ENCODE measurements at places on chromosomes 11 and 22.

- DNase-seq = no peak
These were observed 499.1 kb downstream of the INSC start for GRCh38 chr11:15613789-15614188.

DNA sequence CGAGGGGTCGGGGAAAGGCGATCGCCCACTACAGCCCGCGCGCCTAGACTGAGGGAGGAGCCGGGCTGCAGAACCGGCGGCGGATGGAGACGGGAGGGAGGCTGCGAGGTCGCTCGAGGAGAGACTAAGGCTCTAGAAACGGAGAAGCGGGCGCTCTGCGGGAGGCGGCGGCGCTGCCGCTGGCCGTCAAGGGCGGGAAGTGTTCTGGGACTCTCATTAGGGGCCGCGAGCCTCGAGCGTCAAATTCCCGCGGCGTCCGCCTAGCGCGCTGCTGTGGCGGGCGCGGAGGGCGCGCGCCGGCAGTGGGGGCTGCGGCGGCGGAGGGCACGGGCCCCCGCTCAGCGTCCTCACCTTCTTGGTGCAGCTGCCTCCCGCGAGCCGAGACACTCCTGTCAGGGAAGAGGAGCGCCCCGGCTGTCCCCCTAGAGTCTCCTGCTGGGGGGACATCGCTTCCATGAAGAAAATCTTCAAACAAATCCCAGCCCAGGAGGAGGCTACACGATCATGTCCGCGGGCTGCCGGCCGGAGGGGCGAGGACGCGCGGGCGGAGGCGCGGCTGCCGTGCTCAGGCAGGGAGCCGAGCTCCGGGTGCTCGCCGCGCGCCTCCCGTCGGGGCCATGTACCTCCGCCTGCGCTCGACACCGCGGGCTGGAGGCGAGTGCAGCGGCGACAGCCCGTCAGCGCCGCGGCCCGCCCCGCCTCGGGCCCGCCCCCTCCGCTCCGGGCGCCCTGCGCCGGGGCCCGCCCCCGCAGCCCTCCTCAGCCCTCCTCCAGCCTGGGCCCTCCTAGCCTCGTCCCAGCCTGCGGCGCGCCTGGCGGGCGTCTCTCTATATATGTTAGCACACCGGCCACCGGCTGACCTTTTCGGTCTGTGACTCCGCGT is at the start of gene ARHGAP20:
Gene ARHGAP20, minus strand, starts transcription at position 662 of the 883 bp plus-strand sequence. Its CDS starts 206 bp downstream, at position 456.
- DNase-seq = peak; percentile 5

DNA sequence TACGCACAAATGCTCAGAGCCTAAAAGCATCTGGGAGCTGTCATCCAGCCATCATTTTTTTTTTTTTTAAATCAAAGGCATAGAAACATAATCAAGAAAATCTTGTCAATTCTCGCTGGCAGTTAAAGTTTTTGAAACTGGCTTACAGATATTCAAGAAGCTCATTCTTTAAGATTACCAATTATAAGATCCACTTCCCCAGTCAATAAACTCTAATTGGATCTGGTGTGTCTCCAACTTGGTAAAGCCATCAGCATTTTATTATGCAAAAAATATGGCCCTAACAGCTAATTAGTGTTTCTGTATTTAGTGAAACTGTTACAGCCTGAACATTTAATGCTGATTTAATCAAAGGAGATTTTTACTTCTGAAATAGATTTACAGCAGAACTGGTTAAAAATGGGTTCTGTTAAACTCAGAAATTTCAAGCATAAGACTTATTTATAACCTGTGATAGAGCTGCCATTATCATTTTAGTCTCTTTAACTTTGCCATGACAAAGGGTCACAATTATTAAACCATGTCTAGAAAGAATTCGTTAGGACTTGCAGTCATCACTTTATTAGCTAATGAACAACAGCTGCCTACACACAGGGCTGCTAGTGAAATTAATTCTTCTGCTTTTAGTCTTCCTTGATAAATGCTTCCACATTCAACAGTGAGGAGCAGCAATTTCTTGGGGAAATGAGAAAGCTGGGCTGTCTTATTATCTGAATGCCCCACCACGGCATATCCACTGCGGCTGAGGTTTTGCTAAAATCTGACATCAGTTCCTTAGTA is 176.4 kb upstream of the PITPNB start:
- DNase-seq = no peak

GRCh38 chr11:124984512-124984854 is 30.5 kb downstream of the CCDC15 start:
- DNase-seq = no peak

DNA sequence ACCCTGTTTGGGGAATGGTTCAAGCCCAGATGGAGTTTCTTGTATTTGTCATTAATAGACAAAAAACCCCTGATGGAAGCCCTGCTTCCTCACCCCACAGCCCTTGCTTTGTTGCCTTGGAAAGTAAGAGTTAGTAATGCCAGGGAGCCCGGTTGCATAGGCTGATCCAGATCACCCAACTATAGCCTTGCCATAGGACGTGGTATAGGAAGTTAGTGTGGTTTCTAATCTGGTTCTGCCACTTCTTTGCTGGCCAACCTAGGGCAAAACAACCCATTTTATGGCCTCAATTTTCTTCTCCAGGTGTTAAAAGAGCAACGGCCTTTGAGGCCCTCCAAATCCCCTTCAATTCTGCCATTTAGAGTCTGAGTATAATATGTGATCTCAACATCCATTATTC is 97.9 kb downstream of the STIM1 start:
- no peak for DNase-seq
